NCI-H1048 (cell line): ENCODE measurements at places on chromosomes 1 and 21.

GRCh38 chr1:151831605-151832004 lies at the start of gene RORC:
Gene RORC, minus strand, starts transcription at chr1:151831802. Its CDS starts 38 bp downstream, at chr1:151831764.
- no peak for DNase-seq

GRCh38 chr1:183656355-183656754 lies 3.2 kb upstream of the APOBEC4 start:
- DNase-seq: no peak

GRCh38 chr21:44943005-44943685 lies 3.3 kb downstream of the SLX9 start:
- DNase-seq: no peak

DNA sequence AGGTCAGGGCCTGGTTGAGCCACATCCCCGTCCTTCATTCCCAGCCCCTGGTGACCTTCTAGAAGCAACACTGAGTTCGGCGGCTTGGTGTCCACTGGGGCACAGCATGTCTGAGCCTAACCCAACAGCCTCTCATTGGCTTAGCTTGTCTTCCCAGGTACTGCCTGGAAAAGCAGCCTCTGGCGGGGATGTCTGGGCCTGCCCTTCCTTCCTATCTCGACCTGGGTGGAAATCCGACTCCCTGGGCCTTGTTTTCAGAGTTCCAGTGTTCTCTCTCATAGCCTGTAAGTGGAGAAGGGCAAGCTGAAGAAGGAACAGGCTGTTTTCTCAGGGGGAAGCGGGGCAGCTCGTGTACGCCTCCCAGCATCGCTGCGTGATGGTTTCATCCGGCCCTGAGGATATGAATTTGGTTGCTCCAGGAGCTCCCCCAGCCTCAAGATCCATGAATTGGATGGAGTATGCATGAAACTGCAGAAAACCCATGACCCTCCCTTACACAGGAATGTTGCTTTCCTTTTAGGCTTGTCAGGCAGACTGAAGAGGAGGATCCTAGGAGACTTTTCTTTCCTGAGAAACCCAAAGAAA lies 116.5 kb upstream of the IRF2BP2 start:
- no peak for DNase-seq

DNA sequence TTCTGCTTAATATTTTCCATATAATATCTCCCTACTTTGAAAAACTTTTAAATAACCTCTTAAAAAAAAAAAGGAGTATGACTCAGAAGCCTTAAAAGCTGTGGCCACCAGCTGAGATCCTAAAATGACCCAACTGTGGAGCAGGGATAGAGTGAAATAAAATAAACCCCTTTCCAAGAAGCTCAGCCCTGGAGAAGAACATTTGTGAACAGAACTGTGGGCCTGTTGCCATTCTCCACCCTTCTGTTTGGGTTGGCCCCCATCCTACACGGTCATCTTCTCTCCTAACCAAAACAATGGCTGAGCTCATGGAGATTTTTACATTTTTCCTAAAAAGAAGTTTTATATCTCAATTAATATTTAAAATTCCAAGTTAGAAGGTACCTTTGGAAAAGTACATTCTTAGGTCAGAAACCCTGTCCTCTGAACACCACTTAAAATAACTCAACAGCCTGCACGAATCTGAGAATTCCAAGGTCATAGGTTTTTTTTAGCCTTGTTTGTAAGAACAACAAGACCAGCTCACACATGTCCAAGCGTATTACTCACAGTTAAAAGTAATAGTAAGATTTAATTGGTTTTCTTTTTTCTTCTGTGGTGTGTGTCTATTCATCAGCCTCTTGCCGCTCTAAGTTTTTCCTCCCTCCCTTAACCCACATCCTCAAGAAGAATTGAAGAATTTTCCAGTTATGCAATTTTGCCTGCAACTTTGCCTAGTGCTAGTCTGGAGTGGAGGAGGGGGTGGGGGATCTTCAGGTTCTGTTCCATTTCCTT lies 107.7 kb upstream of the ERRFI1 start:
- DNase-seq: no peak

DNA sequence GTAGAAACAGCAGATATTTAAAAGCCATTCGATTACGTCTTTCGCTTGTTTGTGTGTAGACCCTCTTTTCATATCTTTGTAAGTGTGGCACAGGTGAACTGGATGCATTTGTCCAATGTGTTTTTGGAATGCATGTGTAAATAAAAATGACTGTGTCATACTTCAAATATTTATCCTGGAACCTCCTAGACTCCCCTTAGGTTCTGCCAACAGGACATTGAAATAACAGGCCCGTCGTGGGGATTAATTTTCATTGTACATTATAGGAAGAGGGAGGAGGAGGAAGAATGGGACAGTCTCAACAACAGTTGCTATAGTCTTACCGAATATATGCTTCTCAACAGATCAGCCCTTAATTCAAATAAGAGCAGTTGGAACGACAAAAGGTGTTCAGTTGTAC lies 95.8 kb downstream of the PRKAB2 start:
- no peak for DNase-seq
